ENCODE measurements at places on chromosomes 5 and 9.

- no peak for DNase-seq
Measured at GRCh38 chr5:169667896-169668674, 31.0 kb downstream of the DOCK2 start.

GRCh38 chr9:109114670-109115069 lies 5.1 kb downstream of the TMEM245 start:
- DNase-seq: no peak

GRCh38 chr5:55226027-55226933 lies 835 bp downstream of the MCIDAS start:
- no peak for DNase-seq

- DNase-seq: no peak
Measured at GRCh38 chr9:95171001-95171400, 146.5 kb downstream of the FANCC start.

GRCh38 chr5:168393773-168394172 lies 92.5 kb upstream of the RARS1 start:
- DNase-seq: no peak

- no peak for DNase-seq
Measured at GRCh38 chr9:22084336-22085035, 75.4 kb upstream of the CDKN2B start.

- no peak for DNase-seq
Measured at GRCh38 chr5:10914741-10915480, 153.9 kb upstream of the DAP start.

DNA sequence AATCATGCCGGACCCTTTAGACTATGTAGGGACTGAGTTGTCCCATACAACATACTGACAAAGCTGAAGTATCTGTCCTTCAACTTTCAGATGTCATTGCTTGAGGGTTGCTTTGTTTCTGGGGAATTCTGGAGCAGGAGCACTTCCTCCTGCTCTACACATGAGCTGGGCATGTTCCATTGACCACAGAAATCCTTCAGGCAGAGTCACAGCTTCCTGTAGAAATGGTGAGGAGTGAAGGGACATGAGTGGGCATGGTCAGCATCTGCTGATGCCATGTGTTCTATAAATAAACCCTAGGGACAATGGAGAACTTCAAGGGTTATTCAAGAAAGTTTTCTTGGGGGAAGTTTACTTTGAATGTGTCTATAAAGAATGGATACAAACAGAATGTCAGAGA lies 296.6 kb upstream of the FBXL7 start:
- no peak for DNase-seq

DNA sequence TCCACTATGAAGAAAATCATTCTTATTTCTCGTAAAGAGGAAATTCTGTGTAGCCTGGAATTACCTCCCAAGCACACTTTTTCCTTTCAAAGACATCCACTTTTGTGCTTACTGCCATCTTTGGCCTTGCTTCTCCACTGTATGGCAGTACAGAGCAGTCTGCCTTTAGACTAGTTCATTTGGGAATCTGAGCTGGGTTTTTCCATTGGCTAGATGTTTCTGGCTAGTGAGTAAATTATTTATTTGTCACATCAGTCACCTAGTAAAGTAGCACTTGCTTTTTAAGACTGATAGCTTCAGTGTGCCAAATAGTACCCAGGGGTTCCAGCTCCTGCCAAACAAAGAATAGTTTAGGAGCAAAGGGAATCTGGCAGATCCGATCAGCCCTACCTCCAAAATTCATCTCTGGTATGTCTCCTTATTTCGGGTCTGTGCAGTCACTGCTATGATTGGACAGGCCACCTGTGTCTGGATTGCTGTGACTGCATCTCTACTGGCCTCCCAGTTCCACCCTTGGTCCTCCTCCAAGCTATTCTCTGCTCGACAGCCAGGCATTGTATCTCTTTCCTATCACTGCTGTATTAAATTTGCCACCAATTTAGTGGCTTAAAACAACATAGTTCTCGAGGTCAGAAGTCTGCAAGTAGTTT lies 97.6 kb downstream of the NUDT12 start:
- DNase-seq: no peak

DNA sequence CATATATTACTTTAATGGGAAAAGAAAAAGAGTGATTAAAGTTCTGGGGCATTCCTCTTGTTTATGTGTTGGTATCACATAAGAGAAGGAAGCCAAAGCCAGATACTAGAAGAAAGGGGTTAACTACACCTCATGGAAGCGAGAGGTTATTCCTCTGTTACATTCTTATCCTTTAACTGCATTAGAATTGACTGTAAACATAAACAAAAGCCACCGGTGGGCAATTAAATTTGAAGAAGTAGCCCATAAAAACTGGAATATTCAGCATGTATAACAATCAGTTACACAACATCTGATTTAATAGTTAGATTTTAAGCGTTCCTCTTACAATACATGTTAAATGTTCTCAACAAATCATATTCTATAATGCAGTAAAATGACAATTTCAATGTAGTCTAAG lies 18.8 kb downstream of the POU5F2 start:
- no peak for DNase-seq

GRCh38 chr5:157672976-157673375 lies 1.6 kb downstream of the C5orf52 start:
- DNase-seq: no peak

- DNase-seq: no peak
Measured at GRCh38 chr5:44952376-44952775, 143.6 kb downstream of the MRPS30 start.

- DNase-seq: no peak
Measured at GRCh38 chr9:134442486-134443173, 116.4 kb downstream of the RXRA start.

- DNase-seq: no peak
Measured at GRCh38 chr9:70195456-70195855, 63.3 kb upstream of the SMC5 start.

- no peak for DNase-seq
Measured at GRCh38 chr9:95028853-95029219, 288.7 kb downstream of the FANCC start.

DNA sequence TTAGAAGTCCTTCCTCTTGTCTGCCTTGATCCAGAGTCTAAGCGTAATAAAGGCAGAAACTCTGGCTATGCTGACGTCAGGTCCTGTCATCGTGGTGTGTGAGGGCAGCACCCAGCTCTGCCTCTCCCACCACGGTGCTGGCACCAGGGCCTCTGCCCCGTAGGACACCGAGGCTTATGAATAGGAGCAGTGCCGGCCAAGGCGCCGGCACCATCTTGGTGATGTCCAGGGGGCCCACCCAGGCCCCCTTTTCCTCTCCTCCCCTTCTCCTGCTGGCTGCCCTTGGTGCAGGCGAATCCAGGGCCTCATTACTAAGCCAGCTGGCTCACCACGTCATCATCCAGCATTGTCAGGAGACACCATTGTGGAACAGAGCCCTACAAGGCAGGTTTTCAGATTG lies 252.3 kb downstream of the FANCC start:
- no peak for DNase-seq

GRCh38 chr9:90945336-90945735 lies 143.7 kb downstream of the SYK start:
- no peak for DNase-seq

DNA sequence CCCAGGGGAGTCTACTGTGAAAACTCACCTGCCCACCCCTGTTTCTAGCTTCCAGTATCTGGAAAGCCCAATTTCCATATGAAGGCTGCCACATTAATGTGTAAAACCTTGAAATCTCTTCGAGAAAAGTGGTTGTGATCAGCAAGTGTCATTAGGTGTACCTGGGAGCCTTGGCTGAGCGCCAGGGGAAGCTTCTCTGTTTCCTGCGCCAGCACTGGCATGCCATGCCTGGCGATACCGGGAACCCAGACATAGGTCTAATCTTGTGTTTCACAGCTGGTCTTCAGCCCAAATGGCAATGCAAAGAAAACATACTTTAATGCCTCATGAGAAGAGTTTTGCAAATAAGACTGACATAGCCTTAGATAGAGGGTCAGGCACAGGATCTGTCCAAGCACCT lies 101.6 kb downstream of the TENT4A start:
- DNase-seq: no peak

- no peak for DNase-seq
Measured at GRCh38 chr9:29228558-29228957, 1655.3 kb upstream of the C9orf72 start.

DNA sequence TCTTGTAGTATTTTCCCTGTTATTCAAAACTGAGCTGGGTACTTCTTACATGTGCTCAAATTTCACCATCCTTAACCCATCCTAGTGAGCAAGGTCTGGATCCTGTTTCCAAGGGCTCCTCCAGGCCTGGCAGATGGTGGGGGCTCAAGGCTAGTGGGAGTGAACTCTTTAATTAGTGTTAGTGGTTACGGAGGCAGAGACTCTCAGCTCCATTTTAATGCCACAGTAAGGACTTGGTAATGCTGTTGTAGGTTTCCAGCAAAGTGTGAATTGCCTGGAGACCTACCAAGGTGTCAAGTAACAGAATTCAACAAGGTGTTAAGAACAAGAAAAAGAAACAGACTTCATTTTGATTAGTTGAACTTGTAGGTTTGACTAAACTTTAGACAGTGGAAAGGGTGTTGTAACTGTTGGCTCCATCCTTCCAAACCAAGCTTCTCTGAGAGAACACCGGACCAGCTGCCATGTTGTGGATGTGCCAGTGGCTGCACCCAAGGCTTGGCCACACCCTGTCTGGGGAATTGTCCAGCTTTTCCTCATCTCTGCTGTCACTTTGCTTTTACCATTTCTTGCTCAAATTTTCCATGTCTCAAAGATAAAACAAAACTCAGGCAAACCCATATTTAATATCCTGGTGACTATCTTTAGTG lies 98.7 kb downstream of the ADCY2 start:
- no peak for DNase-seq

DNA sequence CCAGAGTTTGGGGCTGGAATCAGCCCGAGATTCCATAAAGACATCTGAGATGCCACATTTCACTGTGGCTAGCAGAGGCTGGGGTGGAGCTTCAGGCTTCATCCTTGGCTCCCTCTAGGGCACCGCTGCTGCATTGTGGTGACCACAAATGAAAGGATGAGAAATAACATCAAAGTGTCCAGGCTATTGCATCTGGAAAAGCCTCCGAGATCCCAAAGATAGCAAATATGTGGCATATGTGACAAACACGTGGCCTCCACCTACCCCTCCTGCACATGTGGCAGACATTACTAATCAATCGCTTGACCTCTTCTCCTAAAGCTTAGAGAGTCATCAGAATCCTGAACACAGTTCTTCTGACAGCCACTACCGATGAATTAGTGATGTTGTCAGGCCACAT lies 4.5 kb downstream of the SPARC start:
- no peak for DNase-seq

Data from activated CD8-positive, alpha-beta memory T cell treated with anti-CD3 and anti-CD28 coated beads for 1 hour (primary cell).